ENCODE measurements at places on chromosomes 7 and 10.

DNA sequence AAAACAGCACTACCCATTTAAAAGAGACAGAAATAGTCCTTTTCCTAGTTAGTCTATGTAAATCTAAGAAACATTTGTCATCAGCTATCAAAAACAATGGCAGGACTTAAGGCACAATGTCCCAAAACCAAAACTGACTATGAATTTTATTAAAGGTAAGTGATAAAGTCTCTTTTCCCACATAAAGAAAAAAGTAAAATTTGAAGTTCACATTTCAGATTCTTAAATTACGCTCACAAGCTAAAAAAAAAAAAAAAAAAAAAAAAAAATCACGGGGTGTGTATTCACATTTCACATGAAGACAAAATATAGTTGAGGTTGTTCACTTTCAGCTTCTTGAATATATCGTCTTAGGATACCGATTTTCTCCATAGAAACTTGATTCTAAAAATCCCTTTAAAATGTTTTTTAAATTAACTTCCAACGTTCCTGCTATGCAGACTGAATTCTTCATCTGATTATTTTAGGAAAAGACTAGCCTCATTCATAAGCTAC lies 1.6 kb downstream of the P4HA1 start:
- no peak for DNase-seq

- DNase-seq: no peak
These were observed 22.1 kb upstream of the AOAH start for GRCh38 chr7:36746347-36746746.

DNA sequence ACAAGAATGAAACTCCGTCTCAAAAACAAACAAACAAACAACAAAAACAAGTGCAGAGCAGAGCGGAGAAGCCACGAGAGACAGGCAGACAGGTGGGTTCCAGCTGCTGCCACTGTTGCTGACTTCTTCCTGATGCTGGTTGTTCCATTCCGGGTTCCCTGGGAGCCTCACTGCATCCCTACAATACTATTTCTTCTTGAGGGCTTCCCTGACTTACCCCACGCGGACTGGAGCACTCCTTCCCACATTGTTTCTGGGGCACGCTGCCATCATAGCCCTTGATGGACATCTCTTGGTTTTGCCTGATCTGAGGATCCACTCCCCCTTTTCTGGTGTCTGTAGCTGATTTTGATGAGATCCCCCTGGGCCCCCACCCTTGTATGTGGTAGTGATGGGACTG lies 5.6 kb upstream of the NKX1-2 start:
- no peak for DNase-seq

DNA sequence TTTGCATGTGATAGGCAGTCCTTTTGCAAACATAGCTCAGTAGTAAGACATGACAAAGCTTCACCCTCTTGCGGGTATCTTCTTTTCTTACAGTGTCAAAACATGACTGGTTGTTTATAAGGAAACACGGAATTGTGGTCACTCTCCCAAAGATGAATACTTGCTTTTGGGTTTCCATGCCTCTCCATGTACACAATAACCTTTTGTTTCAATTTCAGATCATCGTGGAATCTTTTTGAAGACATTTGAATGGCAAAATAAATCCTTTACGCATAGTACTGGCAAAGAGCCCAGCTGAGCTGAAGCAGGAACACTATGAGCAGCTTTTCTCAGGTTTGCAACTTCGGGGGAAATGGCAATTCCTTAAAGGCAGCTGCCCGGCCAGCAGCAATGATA lies 156.8 kb upstream of the FRMD4A start:
- no peak for DNase-seq

DNA sequence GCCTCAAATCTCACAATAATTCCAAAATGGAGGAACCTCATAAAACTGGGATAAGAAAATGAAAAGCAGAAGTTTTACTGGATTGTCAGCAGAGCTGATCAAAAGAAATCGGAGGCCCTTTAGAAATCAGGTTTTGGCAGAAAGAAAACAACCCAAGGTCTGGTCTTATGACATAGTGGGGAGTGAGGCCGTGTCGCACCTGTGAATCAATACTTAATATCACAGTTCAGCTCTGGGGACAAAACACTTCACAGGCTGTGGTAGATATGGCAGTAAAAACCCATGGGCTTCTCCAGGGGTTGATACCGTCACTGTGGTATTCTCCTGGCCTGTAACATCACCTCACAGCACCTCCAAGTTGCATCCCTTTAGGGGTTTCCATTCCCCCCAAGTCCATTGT lies 6.5 kb upstream of the MALSU1 start:
- no peak for DNase-seq

- no peak for DNase-seq
These were observed 747.8 kb downstream of the GRID1 start for GRCh38 chr10:85618841-85619240.

DNA sequence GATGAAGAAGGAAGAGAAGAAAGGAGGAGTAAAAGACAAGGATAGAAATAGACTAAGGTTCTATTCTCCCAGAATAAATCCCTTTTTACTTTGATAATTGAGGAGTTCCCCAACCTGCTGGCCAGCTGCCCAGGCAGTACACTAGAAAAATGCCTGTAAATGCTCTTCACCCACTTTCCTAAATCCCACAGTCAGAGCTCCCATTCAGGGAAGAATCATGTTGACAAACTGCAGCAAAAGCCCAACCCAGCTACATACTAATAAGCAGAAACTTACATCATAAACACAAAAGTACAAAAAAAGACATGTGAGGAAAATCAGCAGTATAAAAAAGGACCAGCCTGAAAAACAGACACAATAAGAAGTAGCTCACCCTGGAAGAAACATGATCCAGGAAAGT lies 15.8 kb upstream of the KDM7A start:
- no peak for DNase-seq

DNA sequence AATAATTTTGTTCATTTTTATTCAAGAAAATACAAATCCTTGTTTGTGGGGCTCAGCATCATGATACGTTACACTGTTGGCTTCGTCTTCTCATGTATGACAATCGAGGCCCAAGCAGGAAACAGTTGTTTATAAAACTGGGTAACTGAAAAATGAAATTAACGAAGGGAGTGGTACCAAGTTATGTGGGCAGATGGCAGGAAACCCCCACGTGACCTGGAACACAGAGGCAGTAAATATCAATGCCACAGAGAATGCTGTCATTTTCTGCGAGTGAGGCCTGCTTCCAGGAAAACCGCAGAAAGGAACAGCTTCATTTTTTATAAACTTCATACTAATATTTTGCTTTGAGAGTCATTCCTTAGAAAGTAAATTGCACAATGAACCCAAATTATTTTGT lies 201.0 kb upstream of the ADARB2 start:
- DNase-seq: no peak

GRCh38 chr7:118657391-118658005 lies 433.0 kb downstream of the ANKRD7 start:
- no peak for DNase-seq

DNA sequence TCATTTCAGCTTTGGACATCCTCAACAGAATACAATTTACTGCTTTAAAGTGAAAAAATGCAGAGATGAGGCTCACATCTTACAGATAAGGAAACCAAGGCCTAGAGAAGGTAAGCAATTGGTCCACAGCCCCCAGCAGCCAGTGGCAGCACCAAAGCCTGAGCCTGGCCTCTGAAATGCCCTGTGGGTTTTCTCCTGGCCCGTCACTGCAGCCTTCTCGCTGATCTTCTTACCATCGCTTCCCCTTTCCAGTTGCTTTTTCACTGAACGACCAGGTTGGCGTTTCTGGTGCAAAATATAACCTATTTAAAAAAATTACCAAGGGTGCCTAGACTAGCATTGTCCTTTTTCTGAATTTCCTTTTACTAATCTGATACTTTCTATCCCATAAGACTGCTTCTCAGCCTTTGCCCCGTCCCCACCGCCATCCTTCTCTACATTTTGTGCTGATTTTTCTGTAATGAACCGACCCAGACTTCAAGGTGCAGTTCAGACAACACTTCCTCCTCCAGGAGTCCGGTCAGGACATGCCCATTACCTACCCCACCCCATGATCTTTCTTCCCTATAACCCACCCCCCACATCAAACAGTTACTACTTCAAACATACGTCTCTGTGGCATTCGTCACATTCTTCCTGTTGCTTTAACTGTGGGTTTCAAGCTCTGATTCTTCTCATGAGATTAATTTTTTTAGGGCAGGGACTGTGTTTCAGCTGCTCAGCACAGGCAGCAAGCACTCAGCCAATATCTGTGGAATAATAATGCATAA lies 289.4 kb downstream of the DNAJB6 start:
- DNase-seq: no peak

GRCh38 chr10:70323697-70324338 lies 40.0 kb upstream of the NPFFR1 start:
- no peak for DNase-seq

DNA sequence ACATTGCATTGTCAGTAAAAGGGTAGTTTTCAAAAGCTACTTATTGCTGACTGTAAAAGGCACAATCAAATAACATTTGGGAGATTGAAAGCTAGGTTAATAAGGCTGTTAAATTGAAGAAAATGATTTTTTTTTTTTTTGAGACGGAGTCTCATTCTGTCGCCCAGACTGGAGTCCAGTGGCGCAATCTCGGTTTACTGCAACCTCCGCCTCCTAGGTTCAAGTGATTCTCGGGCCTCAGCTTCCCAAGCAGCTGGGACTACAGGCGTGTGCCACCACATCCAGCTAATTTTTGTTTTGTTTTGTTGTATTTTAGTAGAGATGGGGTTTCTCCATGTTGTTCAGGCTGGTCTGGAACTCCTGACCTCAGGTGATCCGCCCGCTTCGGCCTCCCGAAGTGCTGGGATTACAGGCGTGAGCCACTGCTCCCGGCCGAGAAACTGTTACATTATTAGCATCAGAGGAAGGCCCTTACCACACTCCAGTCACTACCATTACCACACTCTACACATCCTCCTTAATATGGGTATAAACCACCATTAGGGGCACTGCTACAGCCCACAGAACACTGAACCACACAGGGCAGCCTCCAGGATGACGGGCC lies 1.0 kb downstream of the CYP51A1 start:
- no peak for DNase-seq

DNA sequence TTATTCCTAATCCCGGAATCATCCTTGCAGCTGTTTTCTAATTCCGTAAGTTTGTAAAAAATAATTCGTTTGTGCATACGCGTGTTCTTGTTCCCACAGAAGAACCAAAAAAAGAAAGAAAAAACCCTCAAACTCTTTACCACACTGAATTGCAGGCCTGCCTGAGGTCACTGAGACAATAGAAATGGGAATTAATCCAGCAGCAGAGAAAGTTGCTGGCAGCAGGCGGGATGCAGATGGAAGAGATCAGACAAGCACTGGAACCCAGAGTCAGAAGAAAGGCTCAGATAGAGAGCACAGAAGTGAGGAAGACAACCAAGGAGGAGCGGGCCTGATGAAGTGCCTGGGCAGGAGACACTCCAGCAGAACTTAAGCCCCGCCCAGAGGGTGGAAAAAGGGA lies 141.5 kb upstream of the VWC2 start:
- no peak for DNase-seq

- DNase-seq: no peak
These were observed 162.3 kb downstream of the SVIL start for GRCh38 chr10:29472301-29473086.

- no peak for DNase-seq
These were observed 26.4 kb downstream of the PRF1 start for GRCh38 chr10:70575874-70576802.

- no peak for DNase-seq
These were observed 51.9 kb upstream of the CHST15 start for GRCh38 chr10:124145109-124145870.

DNA sequence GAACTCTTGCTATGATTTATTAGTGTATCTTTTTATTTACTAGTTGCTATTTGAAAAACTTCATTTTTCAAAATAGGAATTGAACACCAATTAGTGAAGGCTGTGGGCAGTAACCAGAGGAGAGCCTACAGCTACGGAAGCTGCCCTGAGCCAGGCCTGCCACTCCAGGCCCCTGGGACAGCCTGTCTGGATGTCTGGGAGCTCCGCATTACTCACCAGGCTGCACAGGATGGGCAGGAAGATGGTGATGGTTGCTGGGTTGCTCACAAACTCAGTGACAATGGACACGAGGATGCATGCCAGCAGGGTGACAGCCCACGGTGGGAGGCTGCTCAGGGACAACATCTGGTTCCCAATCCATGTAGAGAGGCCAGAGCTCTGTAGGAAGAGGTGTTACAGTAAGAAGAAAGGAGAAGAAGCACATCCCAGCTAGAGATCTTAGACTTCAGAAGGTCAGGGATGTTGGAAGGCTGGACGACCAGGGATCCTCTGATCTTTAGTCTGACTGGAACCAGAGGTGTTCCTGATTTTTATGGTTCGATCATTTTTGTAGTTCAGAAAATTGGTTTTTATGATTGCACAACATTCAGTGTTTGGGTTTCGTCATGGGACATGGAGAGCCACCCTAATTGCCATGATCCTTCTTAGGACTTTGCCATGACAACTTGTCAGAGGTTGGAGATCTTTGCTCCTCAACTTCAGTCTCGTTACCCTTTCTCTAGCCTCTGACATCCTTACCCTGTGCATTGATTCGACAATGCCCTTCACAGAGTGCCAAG lies 23.2 kb downstream of the STMP1 start:
- DNase-seq: no peak

DNA sequence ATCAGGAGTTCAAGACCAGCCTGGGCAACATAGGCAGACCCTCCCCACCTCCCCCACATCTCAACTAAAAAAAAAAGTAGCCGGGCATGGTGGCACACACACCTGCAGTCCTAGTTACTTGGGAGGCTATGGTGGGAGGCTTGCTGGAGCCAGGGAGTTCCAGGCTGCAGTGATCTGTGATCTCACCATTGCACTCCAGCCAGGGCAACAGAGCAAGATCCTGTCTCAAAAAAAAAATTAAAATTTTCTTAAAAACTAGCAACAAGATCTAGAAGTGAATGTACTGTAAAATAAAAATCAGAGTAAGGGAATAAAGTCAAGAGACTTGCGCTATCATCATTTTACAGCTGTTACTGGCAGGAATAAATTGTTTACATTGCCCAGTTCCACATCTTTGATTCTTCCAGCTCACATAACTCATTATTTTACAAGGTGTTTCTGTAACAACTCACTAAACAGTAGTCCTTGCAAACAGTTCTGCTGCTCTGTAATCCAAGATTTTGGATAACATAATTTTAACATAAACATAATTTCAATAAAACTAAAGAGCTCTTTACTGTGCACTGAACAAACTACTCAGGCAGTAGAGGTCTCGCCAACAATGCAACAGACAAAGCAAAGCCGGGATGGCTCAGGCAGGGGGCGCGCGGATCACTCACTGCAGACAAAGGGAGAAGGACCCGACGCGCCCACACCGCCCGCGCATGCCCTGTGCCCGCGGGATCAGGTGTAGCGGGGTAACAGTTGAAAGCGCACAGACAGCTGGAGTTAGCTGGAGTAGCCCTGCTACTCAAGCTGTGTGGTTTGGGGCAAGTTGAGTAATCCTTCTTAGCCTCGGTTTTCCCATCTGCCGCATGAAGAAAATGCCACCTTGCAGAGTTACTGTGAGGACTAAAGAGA lies 73.3 kb upstream of the NFE2L3 start:
- peak; percentile 58 for DNase-seq

- DNase-seq: no peak
These were observed 102.1 kb downstream of the RTKN2 start for GRCh38 chr10:62166331-62167131.

- DNase-seq: no peak
These were observed 207.7 kb upstream of the TEX47 start for GRCh38 chr7:89002981-89003956.

All from activated T-helper 1 cell treated with Interleukin-2 at 50 U/mL for 16 hours (primary cell).